ENCODE measurements at places on chromosomes 1 and 21.

- DNase-seq, result no peak
These were observed 528.2 kb downstream of the MRPL39 start for GRCh38 chr21:25079053-25079452.

DNA sequence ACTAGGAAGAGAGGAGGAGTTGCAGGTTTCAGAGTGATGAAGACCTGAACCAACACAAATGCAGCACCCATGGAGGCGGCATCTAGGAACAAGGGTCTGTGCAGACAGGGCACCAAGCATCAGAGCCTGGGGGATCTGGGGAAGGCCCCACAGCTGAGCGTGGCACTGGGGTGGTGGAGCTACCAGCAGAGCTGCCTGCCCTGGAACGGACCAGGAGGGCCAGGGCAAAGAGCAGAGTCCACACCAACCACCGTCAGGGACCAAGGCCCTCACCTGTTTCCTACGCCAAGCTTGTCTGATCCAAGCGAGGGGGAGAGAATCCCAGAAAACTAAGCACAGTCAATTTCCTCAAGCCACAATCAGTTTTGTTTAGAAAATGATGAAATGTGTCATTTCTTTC lies 79.0 kb upstream of the SYT6 start:
- no peak for DNase-seq

DNA sequence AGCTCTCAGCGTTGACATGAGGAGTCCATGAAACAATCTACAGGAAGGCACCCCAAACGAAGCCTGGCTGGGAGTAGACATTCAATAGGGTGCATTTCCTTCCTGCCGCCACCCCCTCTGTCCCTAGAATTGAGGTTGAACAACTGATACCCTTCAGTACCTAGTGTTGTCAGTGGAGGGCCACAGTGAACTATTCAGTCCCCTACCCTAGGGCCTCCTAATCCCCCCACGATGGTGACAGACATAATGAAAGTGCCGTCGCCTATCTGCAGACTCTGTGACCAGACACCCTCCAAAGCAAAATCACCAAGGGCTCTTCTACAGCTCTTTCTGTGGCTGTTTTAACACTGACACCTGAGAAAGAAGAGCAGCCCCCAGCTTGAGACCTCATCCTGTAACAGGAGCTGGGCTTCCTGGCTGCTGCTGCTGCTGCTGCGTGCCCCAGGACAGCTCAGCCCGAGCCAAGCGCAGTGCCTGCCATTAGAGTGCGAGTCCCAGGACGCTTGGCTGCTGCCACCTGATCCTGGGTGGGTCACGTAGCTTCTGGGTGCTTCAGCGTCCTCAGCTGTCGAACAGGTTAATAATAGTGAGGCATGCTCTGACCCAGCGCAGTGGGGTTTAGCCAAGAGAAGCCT lies 183.0 kb downstream of the ZBTB18 start:
- DNase-seq, result no peak

- no peak for DNase-seq
These were observed 83.3 kb downstream of the CDC42BPA start for GRCh38 chr1:227234998-227235405.

GRCh38 chr1:200877839-200878551 lies 5.2 kb downstream of the GPR25 start:
- no peak for DNase-seq

DNA sequence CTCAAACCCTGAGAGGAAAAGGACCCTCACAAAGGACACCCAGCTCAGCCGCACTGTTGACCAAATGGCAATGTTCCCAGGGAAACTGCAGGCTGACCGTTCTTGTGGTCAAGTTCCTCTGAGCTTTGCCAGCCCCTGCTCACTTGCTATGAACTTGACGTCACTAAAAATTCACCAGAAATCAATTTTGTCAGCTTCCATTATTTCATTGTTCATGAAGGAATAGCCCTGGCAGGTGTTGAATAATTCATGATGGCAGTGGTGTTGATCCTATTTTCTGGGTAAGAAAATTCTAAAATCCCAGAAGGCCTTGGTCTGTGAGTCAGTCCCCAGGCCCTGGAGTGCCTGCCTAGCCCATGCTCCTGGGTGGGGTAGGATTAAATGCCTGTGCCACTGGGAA lies 318.9 kb downstream of the ZNF326 start:
- no peak for DNase-seq

GRCh38 chr1:16075337-16076030 lies 2.0 kb upstream of the FAM131C start:
- no peak for DNase-seq

DNA sequence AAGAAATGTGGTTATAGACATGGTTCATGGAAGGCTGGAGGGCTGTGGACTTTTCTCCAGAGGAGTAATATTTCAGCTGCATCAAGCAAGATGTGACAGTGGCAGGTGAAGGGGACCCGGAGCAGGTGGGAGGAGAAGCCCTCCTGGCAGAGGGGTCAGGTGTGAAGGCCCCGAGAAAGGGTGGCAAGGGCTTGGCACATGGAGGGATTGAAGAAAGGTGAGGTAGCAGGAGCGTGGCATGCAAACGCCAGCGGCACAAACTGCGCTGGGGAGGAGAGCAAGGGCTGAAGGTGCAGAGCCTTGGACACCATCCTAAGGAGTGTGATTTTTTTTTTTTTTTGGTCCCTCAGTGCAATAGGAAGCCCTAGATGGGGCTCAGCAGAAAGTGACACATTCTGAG lies 244.6 kb downstream of the TOMM20 start:
- no peak for DNase-seq

GRCh38 chr1:84743896-84744295 lies 53.6 kb upstream of the SSX2IP start:
- DNase-seq, result no peak

DNA sequence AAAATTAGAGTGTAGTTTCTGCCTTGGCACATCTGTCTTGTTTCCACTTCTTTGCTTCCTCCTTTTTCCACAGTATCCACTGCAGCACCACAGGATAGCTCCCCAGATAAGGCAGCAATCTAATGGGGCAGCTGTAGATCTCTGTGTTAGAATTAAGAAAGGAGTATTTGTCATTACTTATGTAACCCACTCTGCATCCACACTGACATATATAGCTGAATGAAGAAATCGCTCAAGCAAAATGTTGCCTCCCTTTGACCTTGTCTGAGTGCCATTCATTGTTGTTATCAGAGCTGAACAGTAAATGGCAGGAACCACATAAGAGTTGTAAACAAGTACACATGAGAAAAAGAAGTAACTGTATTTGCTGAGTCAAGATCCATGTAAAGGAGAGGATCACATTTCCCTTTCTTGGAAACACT lies 45.9 kb upstream of the DPH5 start:
- DNase-seq, result no peak

- no peak for DNase-seq
These were observed 2.6 kb upstream of the LAD1 start for GRCh38 chr1:201401700-201402099.

GRCh38 chr1:63770381-63770780 lies 3.4 kb upstream of the ROR1 start:
- no peak for DNase-seq

GRCh38 chr1:22749919-22750684 lies 39.5 kb downstream of the EPHB2 start:
- DNase-seq, result no peak

DNA sequence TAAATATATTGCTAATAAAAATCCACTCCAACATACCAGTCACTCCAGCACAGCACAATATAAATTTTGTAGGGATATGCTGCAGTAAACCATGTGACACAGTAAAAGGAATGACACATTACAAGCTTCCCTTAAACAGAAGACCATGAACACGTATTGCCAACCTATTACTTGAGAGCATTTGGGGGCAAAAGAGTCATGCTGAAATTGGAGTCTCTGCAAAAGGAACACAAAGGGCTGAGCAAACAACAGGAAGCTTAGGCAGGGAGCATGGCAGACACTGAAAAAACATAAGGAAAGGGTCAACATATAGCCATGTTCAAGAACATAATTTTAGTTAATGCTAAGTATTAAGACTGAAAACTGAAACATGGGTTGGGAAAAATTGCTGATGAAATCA lies 214.5 kb downstream of the SMYD3 start:
- DNase-seq, result no peak

DNA sequence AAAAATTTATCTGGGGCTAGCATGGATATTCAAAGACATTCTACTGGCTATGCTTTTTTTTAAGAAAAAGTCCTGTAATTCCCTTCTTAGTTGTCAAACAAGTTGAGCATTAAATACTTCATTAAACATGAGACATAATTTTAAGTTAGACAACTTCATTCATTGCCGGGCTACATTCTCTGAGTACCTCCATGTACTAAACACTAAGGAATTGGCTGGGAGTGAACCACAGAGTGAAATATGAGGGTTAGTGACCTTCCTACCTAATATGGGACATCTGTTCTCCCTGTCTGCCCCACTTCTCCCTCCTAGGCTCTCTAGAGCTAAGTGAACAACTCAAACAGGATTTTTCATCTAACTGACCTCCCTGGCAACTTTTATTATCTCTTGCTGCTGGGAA lies 370.4 kb downstream of the VAV3 start:
- no peak for DNase-seq

GRCh38 chr21:40846587-40847411 lies at the start of gene DSCAM:
Gene DSCAM (minus strand): TSS chr21:40847158. CDS start chr21:40846661, 497 bp downstream.
- DNase-seq, result no peak

DNA sequence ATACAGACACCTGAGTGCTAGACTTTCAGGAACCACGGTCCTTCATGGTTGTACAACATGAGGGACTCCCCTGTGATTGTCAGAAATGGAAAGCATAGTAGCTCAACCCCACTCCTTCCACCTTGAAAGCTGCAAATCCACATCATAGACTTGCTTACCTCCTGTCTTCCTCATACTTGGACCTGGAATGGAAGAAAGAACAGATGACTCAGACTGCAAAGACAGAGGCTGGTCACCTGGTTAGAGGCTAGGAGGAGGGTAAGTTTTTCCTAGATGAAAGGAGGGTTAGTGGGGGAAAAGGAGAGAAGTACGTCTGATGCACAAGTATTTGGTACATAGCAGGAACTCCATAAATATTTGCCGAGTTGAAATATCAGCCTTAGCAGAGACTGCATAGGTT lies 37.2 kb downstream of the LRRC71 start:
- DNase-seq, result no peak

- no peak for DNase-seq
These were observed 8.2 kb downstream of the MATN1 start for GRCh38 chr1:30715216-30715615.

- no peak for DNase-seq
These were observed 10.6 kb downstream of the S100A6 start for GRCh38 chr1:153525088-153525728.

DNA sequence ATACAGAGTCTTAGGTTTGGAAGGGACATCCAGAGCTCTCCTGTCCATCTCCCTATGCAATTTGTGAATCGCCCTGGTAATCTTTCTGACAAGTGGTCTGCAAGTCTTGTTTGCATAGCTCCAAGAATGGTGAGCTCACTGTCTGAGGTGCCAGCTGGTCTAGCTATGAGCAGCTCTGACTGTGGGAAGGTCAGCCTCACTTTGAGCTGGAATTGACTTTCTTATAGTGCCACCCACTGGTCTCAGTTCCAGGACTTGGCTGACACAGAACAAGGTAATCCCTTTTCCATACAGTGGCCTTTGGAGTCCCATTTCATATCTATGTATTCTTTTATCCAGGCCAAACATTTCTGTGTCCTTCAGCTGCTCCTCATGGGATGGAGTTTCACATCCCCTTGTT lies 95.6 kb upstream of the C8B start:
- no peak for DNase-seq

GRCh38 chr21:21715266-21715969 lies 717.2 kb downstream of the NCAM2 start:
- no peak for DNase-seq

DNA sequence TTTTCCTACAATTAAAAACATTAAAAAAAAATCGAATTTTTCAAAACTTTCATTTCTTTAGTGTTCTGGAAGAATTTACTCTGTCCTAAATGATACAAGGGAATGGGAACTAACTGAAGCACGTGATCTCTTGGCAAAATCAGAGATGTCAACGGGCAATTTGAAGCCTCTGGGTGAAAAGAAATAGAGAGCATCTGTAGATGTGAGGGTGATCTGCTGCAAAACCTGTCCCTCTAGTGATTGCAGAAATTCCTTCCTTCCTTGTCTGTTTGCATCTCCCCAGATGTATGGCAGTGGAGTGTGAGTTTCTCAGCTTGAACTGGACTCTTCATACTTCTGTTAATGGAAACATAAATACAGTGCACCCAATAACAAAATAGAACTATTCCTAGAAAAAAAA lies 100.5 kb upstream of the S1PR1 start:
- DNase-seq, result no peak

GRCh38 chr1:101370488-101370887 lies 133.7 kb downstream of the S1PR1 start:
- no peak for DNase-seq

DNA sequence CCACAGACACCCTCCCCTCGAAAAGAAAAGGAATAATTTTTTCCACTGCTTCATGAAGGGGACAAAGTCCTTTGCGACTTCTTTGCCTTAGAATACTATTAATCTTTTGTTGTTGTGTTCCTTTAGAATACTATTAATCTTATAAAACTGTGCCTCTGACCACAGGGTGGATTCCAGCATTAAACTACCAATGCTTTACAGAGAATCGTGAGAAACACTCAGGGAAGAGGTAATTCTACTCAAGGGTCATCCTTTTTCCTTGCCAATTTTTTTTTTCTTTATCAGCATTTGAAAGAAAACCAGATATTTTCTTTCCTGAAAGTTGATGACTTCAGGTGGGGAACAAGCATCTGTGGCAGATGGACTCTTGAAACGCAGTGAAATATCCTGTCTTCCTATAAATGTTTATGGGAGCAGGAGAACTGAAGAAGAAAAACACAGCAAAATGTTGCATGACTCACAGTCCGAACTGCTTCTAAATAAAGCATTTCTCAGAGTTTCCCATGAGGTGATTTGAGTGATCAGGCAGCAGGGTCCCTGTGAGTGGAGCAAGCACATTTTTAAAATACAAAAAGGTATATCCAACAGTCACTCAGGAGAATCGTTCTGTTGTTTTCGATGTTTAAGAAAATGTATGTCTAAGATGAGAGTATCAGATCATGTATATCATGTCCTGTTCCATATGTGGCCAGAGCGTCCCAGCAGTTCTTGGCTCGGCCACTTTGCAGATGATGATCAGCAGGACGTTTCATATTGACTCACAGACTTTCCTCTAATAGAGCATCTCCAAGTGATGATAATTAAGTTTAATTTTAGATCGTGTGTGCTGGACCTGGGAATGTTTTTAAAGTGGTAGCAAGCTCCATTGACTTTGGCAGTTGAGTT lies 154.2 kb upstream of the RUNX1 start:
- DNase-seq, result no peak

- DNase-seq, result no peak
These were observed 18.7 kb upstream of the ADAR start for GRCh38 chr1:154626456-154627256.

DNA sequence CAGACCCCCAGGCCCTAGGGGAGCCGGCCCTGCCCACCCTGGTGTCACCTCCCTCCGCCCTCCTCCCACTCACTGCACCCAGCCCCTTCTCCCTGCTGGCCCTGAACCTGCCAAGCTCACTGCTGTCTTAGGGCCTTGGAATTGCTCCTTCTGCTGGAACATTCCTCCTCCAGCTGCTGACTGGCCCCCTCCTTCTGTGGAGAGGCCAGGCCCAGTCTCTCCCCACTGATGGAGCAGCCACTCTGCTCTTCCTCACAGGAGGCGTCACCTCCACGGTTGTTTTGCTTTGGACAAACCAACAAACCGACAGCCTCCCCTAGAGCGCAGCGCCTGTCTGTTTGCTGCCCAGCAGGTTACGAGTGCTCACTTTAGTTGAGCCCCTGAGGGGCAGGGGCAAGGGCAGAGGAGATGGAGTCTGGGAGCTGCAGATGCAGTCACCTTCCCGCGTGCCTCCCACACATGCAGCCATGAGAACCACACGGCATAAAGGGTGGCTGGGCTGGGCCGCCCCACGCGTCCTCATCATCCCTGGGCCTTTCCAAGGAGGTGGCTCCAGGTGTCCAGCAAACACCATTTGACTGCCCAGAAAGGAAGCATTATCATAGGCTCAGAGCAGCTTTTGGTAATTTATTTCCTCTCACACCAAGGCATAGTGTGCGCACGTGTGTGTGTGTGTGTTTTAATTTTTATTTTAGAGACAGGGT lies 9.4 kb downstream of the OXCT2 start:
- no peak for DNase-seq
